ENCODE measurements at places on chromosomes 4 and X. TPM values are rescaled to one million over a fixed set of nuclear protein-coding genes. Genes with fewer than 3 reads are reported as not detected.

Gene RBM46
- not detected for total RNA-seq

Gene SYP
- 3.1 TPM for total RNA-seq

Gene IRS4
- not detected for total RNA-seq

Gene CENPVL2
- total RNA-seq: not detected

Gene PPP4R3C
- not detected for total RNA-seq

Gene TLL1
- total RNA-seq: 0.14 TPM

Gene HDX
- total RNA-seq: 2.0 TPM

Gene ZNF81
- total RNA-seq: 4.8 TPM

Gene LNX1
- not detected for total RNA-seq

Gene SLC25A31
- total RNA-seq: not detected

Gene RTL9
- 0.07 TPM for total RNA-seq

Gene ATOH1
- not detected for total RNA-seq

Gene MCF2
- not detected for total RNA-seq

Gene GAGE12G
- total RNA-seq: not detected

Gene FGF5
- 1.0 TPM for total RNA-seq

Gene SSX2
- total RNA-seq: not detected

Gene UGT2B15
- 0.06 TPM for total RNA-seq

Gene CT45A5
- 0.19 TPM for total RNA-seq

Gene HMGB3
- total RNA-seq: 177 TPM

Gene NXF2B
- not detected for total RNA-seq

Gene RPS3A
- total RNA-seq: 1,695 TPM

Gene GYPB
- not detected for total RNA-seq

Gene NLGN4X
- 0.07 TPM for total RNA-seq

Gene STS
- 2.4 TPM for total RNA-seq

Gene DRP2
- total RNA-seq: 0.23 TPM

Gene TIGD4
- 0.20 TPM for total RNA-seq

Gene IL13RA2
- total RNA-seq: 0.06 TPM

Data from A549 treated with DMSO at 1 μM for 4 hours (cell line).